ENCODE measurements at places on chromosomes 12 and 14.

DNA sequence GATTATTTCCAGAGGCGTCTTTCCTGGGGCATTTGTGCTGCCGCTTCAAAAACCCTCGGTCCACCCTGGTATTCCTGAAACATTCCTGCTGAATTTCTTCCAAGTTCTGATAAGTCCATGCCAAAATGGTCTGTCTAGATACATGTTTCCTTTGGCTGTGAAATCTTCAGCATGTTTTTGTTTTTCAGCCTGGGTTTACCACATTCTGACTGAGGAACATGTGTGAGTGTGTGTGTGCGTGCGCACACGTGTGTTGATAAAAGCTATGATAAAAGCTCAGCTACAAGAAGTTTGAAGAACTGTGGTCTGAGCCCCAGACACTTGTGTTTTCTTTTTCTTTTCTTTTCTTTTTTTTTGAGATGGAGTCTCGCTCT is 22.4 kb downstream of the ANKRD9 start:
- DNase-seq: no peak

DNA sequence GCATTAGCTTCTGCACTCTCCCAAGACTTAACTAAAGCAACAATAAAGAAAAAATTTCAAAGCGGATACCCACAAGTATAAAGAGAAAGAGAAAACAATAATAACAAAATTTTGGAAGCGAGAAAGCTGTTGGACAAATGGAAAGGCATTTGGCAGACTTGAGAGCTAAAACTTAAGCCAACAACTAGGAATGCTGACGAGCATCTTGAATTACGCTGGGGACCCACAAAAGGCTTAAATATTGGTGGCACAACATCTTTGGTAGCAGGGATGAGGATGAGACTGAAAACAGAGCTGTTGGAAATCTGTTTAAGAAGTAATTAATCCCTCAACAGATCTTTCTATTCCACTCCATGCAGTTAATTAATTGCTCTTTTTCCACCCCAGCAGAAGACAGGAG is 49.8 kb downstream of the LLPH start:
- no peak for DNase-seq

DNA sequence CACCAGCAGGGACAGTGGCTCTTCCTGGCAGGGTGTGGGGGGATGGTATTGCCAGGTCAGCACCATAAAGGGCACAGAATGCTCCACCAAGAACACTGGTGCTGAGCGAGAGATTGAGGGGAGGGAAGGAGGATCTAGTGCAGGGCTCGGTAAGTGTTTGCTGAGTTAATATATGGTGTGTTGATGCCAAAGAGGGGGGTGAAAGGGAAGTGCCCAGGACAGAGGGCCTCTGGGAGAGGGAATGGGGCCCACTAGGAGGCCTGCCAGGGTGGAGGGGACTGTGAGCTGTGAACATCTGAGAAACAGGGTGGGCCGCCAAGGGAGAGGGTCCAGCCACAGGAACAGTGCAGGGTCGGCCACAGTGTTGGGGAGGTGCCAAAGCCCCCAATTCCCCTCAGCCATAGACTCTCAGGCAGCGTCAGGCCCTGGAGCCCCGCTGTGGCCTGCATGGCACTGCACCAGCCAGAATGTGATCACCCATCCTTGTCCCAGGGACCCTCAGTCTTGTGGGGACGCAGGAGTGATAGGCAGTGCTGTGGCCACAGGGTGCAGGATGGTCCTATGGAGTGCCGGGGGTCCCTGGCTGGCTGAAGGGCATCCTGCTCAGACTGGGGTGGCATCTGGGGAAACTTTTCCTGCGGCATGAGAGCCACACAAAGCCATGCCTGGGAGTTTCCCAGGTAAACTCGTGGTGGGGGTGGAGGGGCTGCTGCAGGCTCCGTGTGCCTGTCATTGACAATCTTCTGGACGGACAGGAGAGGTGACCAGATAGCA is 11.9 kb downstream of the RIN3 start:
- DNase-seq: no peak

DNA sequence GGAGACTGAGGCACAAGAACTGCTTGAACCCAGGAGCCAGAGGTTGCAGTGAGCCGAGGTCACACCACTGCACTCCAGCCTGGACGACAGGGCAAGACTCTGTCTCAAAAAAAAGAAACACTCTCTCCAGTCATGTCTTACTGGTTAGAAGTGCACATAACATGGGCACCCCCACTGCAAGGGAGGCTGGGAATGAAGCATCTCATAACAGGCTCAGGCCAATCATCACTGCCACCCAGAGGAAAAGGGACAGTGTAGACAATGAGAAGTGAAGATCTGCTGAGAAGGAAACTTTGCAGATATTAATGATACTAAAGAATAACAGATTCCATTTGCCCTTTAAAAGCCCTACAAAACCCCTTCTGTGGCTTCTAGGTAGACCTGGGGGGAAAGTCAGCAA is 66.9 kb downstream of the ITPK1 start:
- no peak for DNase-seq

DNA sequence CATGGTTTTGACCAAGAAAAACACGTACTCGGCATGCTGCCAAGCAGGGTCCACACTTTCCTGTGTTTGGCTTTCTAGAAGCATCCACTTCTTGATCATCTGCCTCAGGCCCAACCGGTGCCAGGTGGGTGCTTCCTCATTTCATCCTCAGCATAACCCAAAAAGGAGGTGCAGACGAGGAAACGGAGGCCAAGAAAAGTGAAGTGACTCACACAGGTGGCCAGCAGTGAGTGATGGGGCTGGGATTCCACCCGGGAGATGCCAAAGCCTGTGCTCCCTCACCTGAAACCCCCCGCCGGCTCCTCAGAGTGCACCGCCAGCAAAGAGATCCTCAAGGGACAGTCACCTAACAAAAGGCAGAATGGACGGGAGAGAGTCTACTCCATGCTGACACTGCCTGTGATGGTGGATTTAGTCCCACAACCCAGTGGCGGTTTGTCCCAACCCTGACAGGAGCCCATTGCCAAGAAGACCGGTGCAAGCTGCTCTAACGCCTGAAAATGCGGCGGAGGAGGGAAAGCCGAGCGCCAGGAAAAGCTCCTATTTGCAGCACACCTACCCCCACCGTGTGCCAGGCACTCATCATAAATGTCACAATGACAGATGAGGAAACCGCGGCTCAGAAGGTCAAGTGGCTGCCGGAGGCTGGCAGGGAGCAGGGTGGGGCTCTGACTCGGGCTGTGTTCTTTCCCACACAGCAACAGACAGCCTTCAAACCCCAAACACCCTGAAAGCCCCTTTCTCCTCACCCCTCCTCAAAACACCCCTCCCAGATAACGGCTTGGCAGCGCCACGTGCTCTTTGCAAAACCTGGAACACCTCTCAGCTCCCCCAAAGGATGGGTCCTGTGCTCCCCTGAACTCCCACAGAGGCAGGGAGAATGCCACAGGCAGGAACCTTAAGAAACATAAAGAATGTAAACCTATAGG is 18.8 kb downstream of the BCL11B start:
- DNase-seq: peak; percentile 16

- no peak for DNase-seq
Observed at GRCh38 chr12:13465635-13466034, 269.1 kb downstream of the EMP1 start.

DNA sequence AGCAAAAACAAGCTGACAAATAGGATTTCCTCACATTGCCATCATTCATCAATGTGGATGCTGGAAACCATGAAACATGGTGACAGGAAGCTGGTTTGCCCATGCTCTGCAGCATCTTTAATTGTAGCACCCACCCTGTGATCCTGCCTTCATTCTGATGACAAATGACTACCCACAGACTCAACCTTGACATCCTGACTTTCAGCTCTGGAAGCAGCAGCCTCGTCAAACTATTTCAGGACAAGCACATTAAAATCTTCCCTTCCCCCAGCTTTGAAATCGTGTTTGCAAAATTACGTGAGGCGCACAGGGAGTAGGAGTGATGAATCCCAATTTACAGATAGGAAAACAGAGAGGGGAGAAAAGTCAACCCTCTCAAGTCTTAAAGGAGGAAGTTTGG is 285.5 kb downstream of the GLT1D1 start:
- no peak for DNase-seq

- peak; percentile 43 for DNase-seq
Observed at GRCh38 chr12:81086342-81086741, 8.5 kb downstream of the ACSS3 start.

Measured in NCI-H345 (cell line).